ENCODE measurements at places on chromosomes 2 and 18.

DNA sequence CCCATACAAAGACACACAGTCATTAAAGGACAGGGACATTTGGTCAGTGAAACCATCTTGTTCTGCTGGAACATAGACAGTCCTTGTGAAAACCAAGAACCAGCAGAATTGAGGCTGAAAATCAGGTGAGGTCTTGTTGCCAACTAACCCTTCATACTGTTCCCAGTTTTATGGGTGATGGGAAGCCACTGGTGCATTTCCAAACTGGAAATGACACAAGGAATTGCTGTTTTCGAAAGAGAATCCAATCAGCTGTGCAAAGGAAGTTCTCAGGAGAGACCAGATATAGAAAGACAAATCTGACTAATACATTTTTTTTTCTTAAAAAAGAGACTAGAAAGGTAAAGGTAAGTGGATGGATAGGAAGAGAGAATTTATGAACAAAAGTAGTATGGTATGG, 948.2 kb downstream of the TSN start:
- DNase-seq: no peak

DNA sequence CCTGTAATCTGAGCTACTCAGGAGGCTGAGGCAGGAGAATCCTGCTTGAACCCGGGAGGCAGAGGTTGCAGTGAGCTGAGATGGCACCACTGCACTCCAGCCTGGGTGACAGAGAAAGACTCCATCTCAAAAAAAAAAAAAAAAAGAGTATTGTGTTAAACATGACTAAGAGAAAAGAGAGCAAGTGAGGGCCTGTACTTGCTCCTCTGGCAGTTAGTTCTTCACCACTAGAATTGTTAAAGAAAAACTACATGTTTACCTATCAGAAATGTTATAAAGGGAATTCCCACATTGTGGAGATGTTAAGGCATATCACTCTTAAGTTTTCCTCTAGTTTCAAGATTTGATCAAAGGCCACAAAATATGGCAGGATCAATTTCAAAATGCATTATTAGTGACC, 75.4 kb upstream of the LRATD1 start:
- no peak for DNase-seq

GRCh38 chr2:217294818-217295217, 435.0 kb upstream of the TNP1 start:
- DNase-seq: no peak

DNA sequence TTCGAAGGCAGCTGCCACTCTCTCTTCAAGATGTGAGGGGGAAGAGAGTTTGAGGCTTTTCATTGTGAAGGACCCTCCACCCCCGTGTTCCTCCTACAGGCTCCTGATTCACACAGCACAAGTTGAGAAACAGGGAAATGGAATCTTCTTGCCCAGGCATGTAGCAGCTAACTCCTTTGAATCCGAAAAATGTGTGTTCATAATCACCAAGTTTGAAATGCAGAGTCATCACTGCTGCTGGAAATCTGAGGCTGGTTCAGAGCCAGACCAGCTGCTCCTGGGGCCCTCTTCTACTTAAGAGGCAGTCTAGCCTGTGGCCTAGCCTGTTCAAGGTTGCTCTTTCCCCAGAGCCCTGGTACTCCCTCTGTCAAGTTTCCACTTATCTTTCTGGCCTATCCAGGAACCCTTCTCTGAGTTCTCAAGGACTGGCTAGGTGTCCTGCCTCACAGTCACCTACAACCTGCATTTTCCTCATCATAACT, 166.4 kb downstream of the TMEM247 start:
- DNase-seq: no peak

- no peak for DNase-seq
These were observed 198.7 kb downstream of the CCDC85A start for GRCh38 chr2:56382466-56382865.

DNA sequence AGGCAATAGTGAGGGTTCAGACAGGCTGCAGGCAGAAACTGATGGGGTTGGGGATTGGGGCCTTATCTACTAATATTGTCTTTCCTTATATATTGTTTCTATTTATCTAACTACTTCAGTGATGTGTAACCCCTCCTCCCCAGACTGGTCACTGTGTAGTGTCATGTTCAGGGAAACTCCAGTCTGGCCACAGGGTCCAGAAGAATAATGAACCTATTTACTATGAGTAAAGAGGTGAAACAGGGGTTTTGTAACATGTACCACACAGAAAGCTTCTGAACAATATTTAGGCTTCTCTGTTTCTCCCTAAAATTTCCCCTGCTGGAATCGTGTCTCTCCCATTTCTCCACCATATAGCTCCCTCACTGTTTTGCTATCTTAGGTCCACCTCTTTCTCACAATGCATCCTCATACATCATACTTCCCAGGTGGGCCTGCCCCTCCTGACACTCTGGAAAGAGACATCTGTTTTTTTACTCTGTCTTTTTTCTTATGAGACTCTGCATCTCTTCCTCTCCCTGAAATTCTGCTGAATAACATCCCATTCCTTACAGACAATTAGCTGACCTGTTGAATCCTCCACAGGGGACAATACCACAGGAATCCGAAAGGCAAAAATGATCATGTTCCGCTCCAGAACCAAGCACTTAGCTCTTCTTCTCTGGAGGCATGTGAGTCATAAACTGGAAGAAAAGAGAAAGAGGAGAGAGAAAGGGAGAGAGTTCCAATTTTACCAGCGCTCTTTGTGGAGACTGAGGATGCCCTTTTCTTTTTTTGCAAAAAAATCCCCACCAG, 154.8 kb downstream of the ZEB2 start:
- DNase-seq: no peak

DNA sequence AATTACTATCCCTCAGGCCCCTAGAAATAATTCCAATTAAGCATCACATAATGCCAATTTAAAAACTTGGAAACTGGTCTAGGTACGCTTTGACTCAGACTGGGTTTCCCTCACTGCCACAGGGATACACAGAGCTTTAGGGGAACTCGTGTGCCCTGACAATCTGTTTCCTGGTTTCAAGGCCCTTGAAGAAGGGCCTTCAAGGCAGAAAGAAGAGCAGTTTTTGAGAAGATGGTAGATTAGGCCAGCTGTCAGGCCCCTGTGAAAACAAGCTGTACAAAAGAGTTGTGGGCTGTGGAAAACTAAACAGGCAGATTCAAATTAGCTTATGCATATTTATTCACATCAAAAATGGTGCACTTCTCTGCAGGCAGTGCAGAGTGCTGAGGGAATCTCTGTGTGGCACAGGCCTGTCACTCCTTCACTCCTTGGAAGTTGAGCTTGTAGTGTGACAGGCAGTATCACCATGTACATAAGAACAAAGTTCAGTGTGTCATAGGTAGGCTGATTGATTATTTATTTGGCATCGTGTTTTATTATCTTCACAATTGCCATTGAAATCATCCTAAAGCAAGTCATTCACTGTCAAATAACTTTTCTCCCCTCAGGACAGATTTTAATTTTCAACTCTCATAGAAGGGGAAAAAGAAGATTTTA, 614.4 kb upstream of the GYPC start:
- no peak for DNase-seq

- peak; percentile 1 for DNase-seq
These were observed 150.5 kb downstream of the MYO5B start for GRCh38 chr18:50044402-50044801.

- no peak for DNase-seq
These were observed 146.4 kb upstream of the SPATS2L start for GRCh38 chr2:200159829-200160781.

DNA sequence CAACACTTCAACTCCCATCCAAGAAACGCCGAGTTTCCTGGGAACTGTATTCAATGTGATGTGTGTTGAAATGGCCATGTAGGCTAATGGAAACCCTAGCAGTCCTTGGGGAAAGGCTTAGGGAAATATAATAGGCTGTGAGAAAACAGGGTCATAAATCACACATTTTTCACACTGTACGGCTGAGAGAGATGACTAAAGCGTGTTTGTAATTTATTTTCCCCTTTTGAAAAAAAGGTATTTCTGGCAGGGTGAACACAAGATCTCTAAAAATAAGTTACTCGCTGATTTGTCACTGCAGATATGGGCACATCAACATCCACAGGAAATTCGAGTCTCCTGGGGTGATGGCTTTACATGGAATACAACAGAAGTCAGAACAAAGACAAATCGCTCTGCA, 109.6 kb upstream of the ST6GAL2 start:
- DNase-seq: no peak

- no peak for DNase-seq
These were observed 229.1 kb downstream of the PHLPP1 start for GRCh38 chr18:62944454-62944853.

- DNase-seq: no peak
These were observed 15.6 kb upstream of the PSD4 start for GRCh38 chr2:113157897-113158753.

DNA sequence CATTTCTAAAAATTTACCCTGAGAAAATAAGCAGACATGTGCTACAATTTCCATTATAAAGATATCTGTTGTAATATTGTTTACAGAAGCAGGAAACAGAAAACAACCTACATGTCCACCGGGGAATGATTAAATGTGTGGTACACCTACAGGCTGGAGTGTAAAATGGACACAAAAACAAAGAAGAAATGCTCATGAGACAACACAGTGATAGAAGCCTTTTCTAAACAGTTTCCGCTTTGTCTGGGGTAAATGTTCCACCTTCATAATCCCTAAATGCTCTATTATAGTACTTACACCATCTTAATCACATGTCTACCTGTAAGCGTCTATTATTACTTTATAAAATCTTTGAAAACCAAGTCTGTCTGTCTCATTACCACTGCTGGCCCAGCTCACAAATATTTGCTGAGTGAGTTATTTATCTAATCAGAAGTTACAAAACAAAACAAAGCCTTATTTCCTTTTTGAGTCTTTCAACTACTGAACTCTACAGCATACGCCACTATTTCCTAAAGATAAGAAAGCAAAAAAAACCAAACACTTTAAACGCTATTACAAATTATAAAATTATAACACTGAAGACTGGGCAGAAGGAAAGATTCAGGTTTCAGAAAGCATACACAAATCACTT, 95.3 kb downstream of the PIGN start:
- no peak for DNase-seq

DNA sequence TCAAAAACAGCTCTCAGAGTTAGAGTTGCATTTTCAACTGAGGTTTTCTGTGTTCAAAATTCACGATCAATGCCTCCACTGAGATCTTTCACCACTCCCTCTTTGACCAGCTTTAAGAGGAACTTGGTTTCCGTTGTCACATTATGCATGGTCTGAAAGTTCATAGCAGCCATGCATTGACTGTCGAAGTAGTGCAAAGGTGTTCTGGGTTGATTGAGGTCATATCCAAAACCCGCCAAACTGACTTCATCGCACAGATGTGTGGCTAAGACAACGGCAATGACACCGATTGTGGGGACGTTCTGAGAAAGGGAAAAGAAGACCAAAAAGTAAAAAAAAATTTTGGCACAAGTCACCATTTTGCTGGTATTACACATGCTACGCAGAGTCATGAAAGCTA, 48.7 kb downstream of the ST3GAL5 start:
- no peak for DNase-seq
